Stimulated activated CD8-positive, alpha-beta memory T cell treated with anti-CD3 and anti-CD28 coated beads, Interleukin-4, amount 100 ng/mL, for 4 hours (primary cell): ENCODE measurements at places on chromosomes 12 and 14.
A peak's percentile ranks its signal among the peaks of the same experiment; 100 is the strongest.

- DNase-seq, result no peak
These were observed 4.9 kb upstream of the ANKLE2 start for GRCh38 chr12:132766380-132767085.

GRCh38 chr12:29879606-29880308, 96.0 kb upstream of the TMTC1 start:
- DNase-seq, result no peak

GRCh38 chr14:20792556-20792955, 10.1 kb downstream of the RNASE1 start:
- DNase-seq, result no peak

DNA sequence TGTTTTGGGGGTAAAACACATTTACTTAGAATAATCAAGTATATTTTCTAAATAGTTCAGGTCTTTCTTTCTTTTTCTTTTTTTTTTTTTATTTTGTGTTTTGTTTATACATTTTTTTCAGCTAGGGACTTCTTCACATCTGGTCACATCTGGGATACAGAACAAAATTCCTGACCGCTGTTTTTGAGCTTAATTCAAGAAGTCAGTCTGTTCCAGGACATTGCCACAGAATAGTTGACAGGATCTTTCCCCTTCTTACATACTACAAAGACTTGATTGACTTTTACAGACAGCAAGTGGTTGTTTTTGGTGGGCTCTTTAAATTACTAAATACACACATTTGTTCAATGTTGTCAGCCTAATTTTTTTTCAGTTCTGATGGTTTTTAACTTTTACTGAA, 41.8 kb upstream of the DCN start:
- DNase-seq, result no peak

GRCh38 chr14:57287745-57288144, 19.0 kb downstream of the AP5M1 start:
- no peak for DNase-seq

- no peak for DNase-seq
These were observed 7.7 kb upstream of the TMEM132D start for GRCh38 chr12:129911428-129912049.

DNA sequence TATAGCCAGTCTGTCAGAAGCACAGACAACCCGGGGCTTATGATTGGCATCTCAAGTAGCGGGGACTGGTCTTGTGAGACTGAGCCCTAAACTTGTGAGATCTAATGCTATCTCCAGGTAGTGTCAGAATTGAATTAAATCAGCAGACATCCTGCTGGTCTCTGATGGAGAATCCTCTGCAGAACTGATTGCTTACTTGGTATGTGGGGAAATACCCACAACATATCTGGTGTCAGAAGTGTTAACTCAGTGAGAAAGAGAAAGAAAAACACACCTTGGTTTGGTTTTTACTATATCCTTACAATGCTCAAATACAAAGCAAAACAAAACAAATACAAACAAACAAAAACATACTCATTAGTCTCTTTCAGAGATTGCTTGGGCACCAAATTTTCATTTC, 10.0 kb downstream of the SEL1L start:
- no peak for DNase-seq

- DNase-seq, result no peak
These were observed 74.6 kb upstream of the TMTC1 start for GRCh38 chr12:29858270-29858786.

- DNase-seq, result no peak
These were observed 67.8 kb upstream of the PSMC1 start for GRCh38 chr14:90188588-90188987.

DNA sequence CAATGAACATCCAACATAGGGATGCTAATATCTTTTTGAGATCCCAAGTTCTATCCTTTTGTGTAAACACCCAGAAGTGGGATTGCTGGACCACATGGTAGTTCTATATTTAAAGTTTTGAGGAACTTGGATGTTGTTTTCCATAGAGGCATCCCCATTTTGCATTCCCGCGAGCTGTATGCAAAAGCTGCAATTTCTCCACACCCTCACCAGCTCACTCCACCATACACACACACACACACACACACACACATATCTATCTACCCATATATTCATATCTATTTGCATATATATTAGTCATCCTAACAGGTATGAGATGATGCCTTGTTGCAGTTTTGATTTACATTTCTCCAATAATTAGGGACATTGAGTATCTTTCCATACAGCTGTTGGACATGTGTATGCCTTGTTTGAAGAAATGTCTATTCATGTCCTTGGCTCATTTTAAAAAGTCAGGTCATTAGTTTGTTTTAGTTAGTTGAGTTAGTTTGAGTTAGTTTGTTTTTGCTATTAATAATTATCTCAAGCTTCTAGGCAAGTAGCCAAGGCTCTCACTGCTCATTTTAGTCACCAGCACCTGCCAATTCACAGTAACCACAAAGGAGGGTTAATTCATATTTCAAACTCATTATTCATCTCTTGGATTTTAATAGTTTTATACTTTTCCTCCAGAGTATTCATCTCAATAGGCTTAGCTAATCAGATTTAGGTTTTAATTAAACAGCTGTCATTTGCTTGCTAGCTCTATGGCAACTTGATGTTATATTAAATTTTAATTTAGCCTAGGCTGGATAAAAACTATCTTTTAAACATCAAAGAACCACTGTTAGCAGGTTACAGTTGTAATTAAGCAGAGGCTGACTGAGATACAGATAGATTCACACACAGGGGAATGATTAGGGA, 1435.9 kb upstream of the TMEM132C start:
- DNase-seq, result no peak

DNA sequence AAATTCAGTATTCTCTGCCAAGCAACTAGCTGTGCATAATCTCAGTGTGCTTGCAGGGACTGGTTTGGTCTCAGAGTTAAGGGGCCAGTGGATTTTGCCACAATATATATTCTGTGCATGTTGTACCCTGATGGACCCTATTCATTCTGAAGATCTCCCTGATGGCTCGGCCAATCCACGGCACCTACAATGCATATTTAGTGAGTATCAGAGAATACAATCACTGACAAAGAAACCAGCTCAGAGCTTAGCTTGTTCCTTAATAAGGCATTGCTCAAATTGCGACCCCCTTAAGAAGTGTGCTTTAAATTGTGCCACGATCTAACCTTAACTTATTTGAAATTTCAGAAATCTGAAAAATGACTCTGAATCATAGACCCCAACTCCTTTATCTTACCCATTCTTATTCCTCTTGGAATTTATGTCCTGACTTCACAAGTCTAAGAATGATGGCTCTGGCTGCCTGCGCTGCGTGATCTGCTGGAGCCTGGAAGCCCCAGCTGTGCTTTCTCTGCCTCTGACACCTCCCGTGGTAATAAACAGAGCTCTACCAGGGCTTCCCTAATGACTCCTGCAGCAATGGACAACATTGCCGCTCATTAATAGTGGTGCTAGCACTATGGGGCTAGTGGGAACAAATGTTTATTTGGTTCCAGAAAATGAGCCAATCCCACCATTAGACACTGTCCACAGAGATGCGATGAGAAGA, 9.0 kb upstream of the DCAF4 start:
- DNase-seq, result no peak

DNA sequence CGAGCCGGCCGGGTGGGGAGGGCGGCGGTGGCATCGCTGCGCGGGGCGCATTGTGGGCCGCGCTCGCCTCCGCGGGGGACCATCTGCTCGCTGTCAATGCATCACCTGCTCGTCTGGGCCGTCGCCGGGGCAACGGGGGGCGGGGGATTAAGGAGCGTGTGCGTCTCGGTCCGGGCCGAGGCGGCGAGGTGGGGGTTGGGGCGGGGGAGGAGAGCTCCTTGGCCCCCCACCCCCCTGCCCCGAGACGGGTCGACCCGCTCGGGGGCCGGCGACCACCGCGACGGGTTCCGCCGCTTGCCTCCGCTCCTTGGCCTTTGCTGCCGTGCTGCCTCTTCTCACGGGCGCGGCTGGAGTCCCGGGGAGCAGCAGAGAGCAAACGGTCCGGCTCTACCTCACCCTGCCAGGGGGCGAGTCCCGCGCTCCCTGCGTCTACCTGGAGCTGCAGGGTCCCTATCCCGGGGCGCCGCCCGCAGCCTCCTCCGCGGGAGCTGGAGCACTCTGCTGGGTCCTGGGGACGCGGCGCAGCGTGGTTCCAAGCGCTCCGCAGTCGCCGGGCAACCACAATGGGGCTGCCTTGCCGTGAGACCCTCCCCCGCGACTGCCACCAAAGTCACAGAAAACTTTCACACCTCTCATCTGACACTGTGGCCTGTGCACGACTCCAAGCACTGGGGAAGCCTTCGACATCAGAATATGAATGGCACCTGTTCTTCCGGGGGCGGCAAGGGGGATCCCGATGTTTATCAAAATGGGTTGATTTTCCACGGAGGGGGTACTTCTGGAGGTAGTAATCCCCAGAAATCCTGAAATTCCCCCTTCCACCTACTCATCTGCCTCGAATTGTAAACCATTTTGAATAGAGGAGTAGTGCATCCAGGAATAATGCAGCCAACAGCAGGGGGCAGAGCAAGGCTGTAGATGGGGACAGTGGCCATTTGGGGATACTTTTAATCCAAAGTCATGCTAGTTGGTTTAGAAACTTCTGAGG, at the start of gene C12orf42:
C12orf42 (minus strand) TSS at position 500 of the 988 bp plus-strand sequence. CDS start 17,542 bp downstream, outside the sequence.
- peak; percentile 38 for DNase-seq

DNA sequence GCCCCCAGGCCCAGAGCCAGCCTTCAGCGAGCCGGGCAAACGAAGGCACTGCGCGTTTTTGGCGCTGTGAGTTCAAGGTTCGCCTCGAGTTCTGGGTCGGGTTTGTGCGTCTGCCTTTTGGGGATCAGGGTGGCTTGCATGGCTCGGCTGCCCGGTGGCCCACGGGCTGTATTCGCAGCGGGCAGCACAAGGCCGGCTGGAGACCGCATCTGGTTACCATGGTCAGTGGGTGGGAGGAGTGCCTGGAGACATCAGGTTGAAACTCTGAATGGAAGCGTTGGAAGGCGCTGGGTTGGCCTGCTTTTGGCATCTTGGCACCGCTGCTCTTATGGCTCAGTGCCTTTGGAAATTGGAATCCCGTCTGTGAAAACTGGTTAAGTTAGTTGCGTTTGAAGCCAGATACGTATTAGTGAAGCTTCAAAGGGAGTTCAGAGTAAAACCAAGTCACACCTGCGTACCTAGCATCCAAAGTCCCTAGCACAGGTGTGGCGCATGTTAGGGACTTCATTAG, 50.9 kb downstream of the SNAPC1 start:
- no peak for DNase-seq

DNA sequence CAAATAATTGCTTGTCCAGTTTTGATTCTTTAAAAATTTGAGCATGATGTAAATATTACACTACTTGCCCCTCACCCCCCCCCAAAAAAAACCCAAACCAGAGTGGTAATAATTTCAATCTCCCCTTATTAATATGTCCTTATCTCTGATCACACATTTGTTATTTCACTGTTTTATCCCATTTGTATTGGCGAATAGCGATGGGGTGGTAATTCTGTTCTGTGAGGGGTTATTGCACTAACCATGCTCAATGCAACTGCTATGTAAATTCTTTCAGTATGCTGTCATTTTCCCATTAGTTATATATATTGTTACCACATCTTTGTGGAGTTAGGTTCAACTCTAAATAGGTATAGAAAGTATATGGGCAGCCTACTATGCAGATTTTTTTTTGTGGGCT, 1.1 kb downstream of the RIMKLB start:
- DNase-seq, result no peak
